Activated CD4-positive, alpha-beta T cell treated with anti-CD3 and anti-CD28 coated beads, Interleukin-2, amount 10 ng/mL, durations not matched to agents 24 days and 14 days (primary cell): ENCODE measurements at places on chromosomes 7 and 10. TPM values are rescaled to one million over a fixed set of nuclear protein-coding genes. Genes with fewer than 3 reads are reported as not detected.

- DNase-seq: no peak
- no peak overlapping the region for H3K4me3 ChIP-seq
- H3K27me3 ChIP-seq: peaks cover 4% of the 10 kb centered on the region
- H3K36me3 ChIP-seq: no peaks in the 10 kb centered on the region
- no peak overlapping the region for H3K27ac ChIP-seq
These were observed 131.8 kb downstream of the HECW1 start for GRCh38 chr7:43244232-43244631.

DNA sequence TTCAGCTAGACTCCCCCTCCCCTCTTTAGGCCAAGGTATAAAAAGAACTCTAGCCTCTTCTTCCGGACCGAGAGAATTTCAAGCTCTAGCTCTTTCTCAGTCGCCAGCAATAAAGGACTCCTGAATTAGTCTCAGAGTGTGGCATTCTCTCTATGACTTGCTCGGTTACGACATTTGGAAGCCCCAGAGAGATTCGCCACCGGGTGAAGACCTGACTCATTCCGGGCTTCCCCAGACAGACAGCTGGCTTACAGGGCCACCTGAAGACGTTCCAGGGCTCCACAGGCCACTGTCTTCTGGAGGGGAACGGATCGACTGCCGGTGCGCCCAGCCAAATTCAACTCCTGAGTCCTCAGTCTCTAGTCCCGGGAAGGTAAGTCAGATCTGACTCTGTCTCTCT lies at the start of gene AKR1B15:
TSS of gene AKR1B15 (plus strand) at position 234 of the 400 bp plus-strand sequence. CDS start 15,510 bp downstream, outside the sequence.
- no peak within 1 kb of the TSS for H3K27ac ChIP-seq
- H3K36me3 ChIP-seq: no peaks in the 10 kb centered on the region
- no peak within 1 kb of the TSS for H3K4me3 ChIP-seq

DNA sequence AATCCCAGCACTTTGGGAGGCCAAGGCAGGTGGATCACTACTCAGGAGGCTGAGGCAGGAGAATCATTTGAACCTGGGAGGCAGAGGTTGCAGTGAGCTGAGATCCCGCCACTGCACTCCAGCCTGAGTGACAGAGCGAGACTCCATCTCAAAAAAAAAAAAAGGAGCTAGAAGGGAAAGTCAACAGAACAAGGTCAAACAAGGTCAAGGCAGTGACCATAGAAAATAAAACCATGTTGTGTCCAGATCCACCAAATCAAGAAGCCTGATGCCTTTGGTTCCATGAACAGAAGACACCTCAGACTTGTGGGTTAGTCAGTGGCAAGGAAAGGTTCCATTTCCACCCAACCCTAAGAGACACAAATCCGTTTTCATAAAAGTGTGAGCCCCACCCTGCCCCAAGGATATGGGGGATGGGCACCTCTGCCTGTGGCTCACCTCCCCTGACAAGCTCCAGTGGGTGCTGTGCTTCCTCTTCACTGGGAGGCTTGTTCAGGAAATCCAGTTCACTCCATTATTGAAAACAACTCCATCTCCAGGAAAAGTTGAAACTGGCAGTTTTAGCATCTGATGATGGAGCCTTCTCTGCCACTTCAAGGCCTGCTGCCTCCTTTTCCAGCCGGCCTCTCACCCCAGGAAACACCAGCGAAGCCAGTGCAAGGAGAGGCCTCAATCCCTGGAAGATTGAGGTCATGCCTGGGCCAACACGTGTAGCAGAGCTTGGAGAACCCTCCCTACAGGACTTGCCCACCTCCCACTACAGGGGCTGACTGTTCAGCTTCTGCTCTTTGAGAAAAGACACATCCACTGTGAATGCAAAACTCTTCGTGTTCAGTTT lies 152.9 kb downstream of the NRF1 start:
- no peaks in the 10 kb centered on the region for H3K36me3 ChIP-seq
- no peak overlapping the region for H3K27ac ChIP-seq
- DNase-seq: no peak
- no peaks in the 10 kb centered on the region for H3K4me1 ChIP-seq

- H3K27ac ChIP-seq: no peak overlapping the region
- H3K36me3 ChIP-seq: no peaks in the 10 kb centered on the region
- peaks cover 8% of the 10 kb centered on the region for H3K27me3 ChIP-seq
- H3K4me3 ChIP-seq: no peak overlapping the region
- DNase-seq: no peak
These were observed 33.0 kb upstream of the SLC25A13 start for GRCh38 chr7:96354881-96355280.

ANKRD30A gene
- not detected in 2 replicates for total RNA-seq

DNA sequence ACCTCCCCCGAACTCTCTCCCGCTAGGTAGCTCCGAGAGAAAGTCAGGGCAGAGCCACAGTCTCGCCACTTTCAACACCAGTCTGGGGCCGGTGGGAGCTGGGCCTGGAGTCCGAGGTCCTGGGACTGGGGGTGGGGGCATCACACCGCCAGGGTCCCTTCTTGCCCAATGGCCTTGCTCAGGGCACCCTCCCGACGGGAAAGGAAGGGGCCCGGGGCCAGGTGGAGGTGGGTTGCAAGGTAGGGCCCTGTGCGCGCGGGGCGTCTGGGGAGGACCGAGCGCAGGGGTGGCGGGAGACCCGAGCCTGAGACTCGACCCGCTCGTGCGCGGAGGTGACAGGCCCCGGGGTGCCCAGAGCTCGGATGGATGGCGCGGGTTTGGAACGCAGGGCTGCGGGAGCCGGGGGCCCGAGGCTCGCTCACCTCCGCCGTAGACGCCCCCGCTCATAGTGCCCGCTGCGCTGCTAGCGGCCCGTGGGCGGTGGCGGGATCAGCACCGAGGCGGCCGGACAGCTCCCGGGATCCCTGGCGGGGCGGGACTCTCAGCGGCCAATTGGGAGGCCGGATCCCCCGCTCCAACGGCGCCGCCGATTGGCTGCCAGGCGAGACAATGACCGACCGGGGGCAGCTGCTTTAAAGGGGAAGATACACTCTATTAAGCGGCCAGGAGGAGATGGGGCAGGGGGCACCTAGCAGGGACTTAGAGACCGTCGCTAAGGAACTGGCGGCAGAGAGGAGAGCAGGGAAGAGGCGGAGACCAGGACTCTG lies at the start of gene ACTL6B:
TSS of gene ACTL6B (minus strand) at position 541 of the 767 bp plus-strand sequence. CDS start at position 447, 94 bp downstream.
- peak; percentile 93 for DNase-seq
- H3K27ac ChIP-seq: no peak within 1 kb of the TSS
- peaks cover 5% of the 10 kb centered on the region for H3K4me1 ChIP-seq
- peaks cover 33% of the 10 kb centered on the region for H3K27me3 ChIP-seq
- H3K4me3 ChIP-seq: no peak within 1 kb of the TSS

DNA sequence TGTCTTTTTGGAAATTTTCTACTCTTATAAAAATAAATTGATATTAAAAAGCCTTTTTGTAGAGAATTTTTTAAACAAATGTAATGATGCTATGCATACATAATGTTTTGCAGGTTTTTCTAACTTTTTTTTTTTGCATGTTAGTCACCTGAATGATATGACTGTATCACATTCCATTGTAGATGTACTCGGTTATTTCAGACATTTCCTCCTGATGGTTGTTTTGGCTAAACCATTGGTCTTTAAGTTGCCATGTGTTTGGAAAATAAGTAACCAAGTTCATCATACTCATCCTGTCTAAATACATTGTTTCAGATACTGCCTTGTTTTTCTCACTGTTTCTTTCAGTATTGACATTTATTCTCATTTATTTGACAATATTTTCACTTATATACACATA lies 25.8 kb downstream of the NHLRC2 start:
- H3K27ac ChIP-seq: no peak overlapping the region
- DNase-seq: no peak
- H3K27me3 ChIP-seq: no peaks in the 10 kb centered on the region
- H3K4me1 ChIP-seq: peaks cover 14% of the 10 kb centered on the region
- peaks cover 37% of the 10 kb centered on the region for H3K36me3 ChIP-seq

PNLIP gene
- not detected in 2 replicates for total RNA-seq

RELN gene
- total RNA-seq: not detected in 2 replicates

DNA sequence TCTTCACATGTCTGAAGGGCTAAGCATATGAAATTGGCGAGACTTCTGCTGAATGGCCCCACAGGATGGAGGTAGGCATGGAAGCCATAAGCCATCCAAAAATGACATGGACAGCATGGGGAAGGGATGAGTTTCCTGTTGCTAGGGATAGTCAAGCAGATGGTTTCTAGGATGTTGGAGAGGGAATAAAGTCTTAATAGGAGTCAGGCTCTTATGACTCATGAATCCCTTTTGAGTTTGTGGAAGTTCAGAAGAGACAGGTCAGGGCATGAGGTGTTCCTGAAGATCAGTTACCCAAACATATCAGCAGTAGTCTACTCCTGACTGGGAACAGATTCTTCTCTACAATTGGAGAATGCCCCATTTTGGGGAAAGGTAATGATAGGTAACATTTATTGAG lies 243.9 kb downstream of the REEP3 start:
- H3K4me1 ChIP-seq: no peaks in the 10 kb centered on the region
- no peak overlapping the region for H3K4me3 ChIP-seq
- no peaks in the 10 kb centered on the region for H3K36me3 ChIP-seq
- DNase-seq: no peak
- no peak overlapping the region for H3K27ac ChIP-seq

TMEM140 gene
- 2.2 TPM in 2 replicates for total RNA-seq

DNA sequence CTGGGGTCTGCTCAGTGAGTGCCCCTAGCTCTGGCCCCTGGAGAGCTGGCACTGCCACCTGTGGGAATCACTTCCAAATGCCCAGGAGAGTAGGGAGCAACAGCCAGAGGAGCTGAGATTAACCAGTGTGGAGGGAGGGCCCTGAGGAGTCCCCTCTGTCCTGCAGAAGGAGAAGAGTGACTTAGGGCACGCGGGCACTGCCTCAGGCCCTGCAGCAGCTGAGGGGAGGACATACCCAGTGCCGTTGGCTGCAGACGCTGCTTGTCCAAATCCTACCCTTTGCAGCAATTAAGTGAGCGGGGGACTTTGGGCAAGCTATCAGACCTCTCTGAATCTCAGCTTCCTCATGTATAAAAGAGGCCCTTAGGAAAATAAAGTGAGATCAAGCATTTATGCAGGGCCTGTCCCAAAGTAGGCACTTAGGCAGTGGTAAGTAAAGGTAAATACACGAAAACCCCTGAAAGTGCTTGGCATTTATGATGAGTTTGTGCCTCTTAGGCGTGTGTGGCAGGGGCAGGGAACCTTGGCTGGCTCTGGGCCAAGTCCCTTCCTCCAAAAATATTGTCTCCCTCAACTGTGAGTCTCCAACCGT lies 16.9 kb downstream of the PRF1 start:
- H3K4me1 ChIP-seq: peaks cover 22% of the 10 kb centered on the region
- H3K27me3 ChIP-seq: peaks cover 8% of the 10 kb centered on the region
- H3K27ac ChIP-seq: no peak overlapping the region

GRCh38 chr10:6035101-6035834 lies 26.9 kb downstream of the IL2RA start:
- DNase-seq: peak; percentile 57
- H3K36me3 ChIP-seq: peaks cover 93% of the 10 kb centered on the region
- no peak overlapping the region for H3K4me3 ChIP-seq

DNA sequence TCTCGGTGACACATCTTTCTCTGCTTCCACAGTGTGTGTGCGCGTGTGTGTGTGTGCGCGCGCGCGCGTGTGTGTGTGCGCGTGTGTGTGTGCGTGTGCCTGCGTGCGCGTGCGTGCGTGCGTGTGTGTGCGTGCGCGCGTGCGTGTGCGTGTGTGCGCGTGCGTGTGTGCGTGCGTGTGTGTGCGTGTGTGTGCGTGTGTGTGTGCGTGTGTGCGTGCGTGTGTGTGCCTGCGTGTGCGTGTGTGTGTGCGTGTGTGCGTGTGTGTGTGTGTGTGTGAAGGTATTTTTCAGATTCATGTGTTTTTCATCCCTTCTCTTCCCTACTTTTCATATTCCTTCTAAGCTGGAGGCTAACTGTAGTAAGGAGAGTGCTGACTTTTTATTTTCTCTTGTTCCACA lies 148.4 kb downstream of the CREB5 start:
- no peaks in the 10 kb centered on the region for H3K27me3 ChIP-seq
- H3K4me1 ChIP-seq: no peaks in the 10 kb centered on the region
- no peak for DNase-seq
- no peak overlapping the region for H3K4me3 ChIP-seq

DNA sequence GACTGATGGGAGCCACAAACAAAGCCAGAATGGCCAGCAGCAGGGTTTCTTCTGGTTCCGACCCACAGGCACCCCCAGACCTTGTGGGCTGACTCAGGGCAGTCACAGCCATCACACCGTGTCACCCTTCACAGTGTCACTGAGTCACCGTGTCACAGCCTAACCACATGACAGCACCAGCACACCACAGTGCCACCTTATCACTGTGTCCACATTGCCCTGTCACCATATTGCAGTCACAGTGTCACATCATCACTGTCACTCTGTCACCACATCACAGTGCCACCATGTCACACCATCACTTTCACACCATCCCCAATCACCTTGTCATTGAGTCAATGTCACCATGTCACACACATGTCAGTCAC lies 77.0 kb downstream of the OAT start:
- H3K4me1 ChIP-seq: peaks cover 11% of the 10 kb centered on the region
- no peaks in the 10 kb centered on the region for H3K27me3 ChIP-seq
- H3K27ac ChIP-seq: peak overlapping the region; percentile 28
- DNase-seq: peak; percentile 75
- no peak overlapping the region for H3K4me3 ChIP-seq

DNA sequence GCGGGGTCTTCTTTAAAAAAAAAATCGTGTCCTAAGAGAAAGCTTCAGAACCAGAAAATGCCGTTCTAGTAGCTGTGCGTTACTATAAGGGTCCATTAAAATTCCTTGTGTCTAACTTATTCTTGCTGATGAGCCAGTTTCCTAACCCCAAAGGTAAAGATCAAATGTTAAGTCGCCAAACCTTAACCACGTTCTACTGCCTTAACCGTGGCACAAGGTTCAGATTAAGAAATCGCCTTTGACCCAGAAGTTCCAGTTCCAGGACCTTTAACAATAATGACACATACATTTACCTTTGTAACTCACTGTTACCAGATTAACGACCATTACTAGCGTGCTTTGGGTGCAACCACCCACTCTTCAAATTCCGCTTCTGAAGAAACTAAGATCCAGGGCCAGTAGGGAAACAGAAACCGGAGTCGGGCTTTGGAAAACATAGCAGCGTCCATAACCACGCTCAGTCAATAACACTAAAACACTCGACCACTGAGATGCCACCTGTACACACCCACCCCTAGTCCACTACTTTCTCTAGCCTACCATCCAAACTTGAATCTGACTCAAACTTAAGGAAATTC lies 620 bp downstream of the BET1 start:
- peaks cover 2% of the 10 kb centered on the region for H3K36me3 ChIP-seq
- peaks cover 20% of the 10 kb centered on the region for H3K4me1 ChIP-seq
- DNase-seq: no peak
- peak overlapping the region; percentile 94 for H3K4me3 ChIP-seq
- H3K27ac ChIP-seq: peak overlapping the region; percentile 96

GRCh38 chr7:47763063-47763974 lies 181.4 kb upstream of the TNS3 start:
- DNase-seq: no peak
- no peak overlapping the region for H3K4me3 ChIP-seq
- H3K27me3 ChIP-seq: no peaks in the 10 kb centered on the region
- no peaks in the 10 kb centered on the region for H3K36me3 ChIP-seq

GTF2I gene
- total RNA-seq: 185 and 189 TPM in 2 replicates

GRCh38 chr10:131724891-131725580 lies 175.8 kb upstream of the PPP2R2D start:
- no peaks in the 10 kb centered on the region for H3K4me1 ChIP-seq
- DNase-seq: no peak
- H3K4me3 ChIP-seq: no peak overlapping the region
- no peaks in the 10 kb centered on the region for H3K36me3 ChIP-seq
